ENCODE measurements at places on chromosomes 5 and 9.

GRCh38 chr5:170262061-170263045 is 29.6 kb downstream of the C5orf58 start:
- DNase-seq, result peak; percentile 41

GRCh38 chr5:59838989-59839388 is 54.5 kb downstream of the PDE4D start:
- no peak for DNase-seq

GRCh38 chr5:152542741-152543140 is 137.7 kb upstream of the NMUR2 start:
- DNase-seq, result no peak

GRCh38 chr5:153979028-153979783 is 59.5 kb downstream of the FAM114A2 start:
- DNase-seq, result no peak

DNA sequence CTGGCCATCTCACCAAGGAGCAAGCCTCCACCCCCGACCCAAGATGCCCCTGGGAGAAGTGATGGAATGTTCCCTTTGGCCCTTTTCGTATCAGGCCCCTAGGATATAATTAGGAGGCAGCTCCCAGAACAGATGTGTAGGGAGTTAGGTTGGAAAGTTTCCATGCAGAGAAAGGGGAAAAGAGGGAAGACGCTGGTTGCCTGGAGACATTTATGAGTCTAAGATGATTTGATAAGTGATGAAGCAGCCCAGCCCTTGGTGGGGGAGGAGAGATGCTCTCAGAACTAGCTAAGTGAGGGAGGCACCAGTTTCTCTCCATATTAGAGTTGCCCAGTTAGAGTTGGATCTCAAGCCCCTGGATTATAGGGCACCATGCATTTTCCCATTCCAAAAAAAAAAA is 137.5 kb downstream of the GNA14 start:
- no peak for DNase-seq

- no peak for DNase-seq
Observed at GRCh38 chr5:10789021-10789420, 28.0 kb upstream of the DAP start.

DNA sequence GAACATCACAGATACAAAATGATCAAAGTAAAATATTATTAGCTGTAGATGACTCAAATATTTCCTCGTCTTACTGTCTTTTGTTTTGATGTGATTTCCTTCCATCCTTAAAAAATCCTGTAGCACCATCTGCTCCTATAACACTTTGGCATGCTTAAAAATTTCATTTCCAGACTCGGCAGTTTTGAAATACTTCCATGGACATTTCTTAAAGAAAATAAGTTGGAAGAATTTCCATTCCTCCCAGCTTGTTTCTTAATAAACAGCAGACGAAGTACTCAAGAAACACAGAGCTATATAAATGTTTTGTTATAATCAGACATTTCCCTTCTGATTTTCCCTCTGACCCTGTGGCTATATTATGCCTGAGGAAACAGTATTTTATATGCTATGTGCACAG is 41.2 kb upstream of the SVEP1 start:
- DNase-seq, result no peak

DNA sequence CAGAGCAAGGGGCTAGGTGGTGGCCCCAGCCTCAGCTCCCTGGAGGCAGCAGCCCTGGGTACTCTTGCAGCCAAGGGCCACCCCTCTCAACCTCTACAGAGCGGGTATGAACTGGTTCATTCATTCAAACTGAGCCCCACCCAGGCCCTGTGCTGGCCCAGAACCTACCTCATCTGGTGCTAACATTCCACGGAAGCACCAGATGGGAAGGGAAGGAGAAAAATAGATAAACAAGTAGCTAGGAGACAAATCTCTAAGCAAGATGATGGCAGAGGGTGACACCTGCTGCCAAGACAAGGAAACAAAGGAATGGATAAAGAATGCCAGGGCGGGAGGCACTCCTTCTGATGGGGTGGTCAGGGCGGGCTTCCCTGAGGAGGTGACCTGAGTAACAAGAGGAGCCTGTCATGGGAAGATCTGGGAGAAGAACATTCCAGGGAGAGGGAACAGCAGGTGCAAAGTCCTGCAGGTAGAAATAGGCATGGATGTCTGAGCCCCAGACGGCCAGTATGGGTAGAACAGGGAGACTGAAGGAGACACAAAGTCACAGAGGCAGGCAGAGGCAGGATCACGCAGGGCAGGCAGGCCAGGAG is 6.1 kb downstream of the ST6GALNAC4 start:
- DNase-seq, result no peak

DNA sequence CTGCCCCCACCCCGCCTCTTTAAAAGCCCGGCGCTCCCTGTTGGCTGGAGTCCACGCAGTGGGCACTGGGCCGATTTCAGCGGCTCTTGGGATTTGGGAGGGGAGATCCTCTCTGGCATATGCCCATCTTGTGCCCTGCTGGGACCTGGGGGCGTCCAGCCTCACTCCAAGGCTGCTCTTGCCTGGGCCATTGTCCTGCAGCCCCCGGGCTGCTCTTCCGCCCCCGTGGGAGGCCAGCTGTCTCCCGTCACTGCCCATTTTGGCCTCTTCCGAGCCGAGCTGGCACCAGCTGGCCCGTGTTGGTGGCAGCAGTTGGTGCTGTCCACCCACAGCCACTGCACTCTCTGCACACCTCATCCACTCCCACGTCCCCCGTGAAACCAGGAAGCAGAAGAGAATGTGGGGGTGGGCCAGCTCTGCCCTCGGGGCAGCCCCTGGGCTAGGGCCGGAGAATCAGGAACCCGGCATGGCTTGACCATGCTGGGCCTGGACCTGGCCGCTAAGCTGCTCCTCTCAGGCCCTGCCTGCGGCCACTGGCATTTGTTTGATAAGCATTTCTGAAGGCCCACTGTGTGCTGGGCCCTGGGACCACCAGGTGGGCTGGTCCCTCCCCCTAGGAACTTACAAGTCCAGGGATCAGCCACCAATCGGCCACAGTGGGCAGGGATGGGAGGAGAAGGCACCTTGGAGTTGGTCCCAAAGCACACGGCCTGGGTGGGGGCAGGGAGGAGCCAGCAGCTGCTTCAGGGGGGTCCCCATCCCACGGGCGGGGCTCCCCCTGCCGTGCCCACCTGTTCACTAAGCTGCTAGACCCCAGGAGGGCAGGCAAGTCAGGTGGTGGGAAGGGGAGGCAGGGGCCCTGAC is 2.2 kb downstream of the C8G start:
- no peak for DNase-seq

DNA sequence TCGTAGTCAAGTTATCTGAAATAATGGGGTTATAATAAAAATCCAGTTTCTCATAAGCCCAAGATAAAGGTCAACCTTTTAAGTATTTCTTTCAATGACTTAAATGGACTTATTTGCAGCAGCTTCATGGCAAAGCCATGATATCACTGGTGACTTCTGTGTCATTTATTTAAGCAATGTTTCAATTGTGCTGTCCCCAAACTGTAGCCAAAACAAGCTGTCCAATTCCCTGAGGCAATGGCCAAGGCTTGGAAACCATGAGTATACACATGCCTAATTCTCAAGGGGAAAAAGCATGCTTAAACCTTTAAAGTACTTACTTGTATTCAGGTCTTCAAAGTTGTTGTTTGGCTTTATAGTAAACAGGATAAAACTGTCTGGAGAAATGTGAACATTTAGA is 376.4 kb upstream of the TNC start:
- no peak for DNase-seq

- no peak for DNase-seq
Observed at GRCh38 chr9:93662952-93663572, 86.7 kb downstream of the PHF2 start.

DNA sequence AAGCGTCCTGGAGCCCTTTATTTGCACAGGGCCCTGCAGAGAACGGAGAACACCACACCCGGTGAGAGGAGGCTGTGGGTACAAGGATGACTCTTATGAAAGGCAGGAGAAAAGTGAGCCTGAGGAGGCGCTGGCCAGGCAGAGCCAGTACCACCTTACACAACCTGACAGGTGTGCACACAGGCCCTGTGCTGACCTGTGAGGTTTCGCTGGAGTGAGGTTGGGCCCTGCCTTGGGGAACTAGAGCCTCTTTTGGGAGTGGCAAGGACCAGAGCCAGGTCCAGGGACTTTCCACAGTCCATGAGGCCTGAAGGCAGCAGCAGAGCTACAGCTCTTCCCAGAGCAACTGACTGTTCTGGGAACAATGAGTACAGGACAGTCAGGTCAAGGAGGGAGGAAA is 3.1 kb downstream of the SRD5A1 start:
- DNase-seq, result no peak

DNA sequence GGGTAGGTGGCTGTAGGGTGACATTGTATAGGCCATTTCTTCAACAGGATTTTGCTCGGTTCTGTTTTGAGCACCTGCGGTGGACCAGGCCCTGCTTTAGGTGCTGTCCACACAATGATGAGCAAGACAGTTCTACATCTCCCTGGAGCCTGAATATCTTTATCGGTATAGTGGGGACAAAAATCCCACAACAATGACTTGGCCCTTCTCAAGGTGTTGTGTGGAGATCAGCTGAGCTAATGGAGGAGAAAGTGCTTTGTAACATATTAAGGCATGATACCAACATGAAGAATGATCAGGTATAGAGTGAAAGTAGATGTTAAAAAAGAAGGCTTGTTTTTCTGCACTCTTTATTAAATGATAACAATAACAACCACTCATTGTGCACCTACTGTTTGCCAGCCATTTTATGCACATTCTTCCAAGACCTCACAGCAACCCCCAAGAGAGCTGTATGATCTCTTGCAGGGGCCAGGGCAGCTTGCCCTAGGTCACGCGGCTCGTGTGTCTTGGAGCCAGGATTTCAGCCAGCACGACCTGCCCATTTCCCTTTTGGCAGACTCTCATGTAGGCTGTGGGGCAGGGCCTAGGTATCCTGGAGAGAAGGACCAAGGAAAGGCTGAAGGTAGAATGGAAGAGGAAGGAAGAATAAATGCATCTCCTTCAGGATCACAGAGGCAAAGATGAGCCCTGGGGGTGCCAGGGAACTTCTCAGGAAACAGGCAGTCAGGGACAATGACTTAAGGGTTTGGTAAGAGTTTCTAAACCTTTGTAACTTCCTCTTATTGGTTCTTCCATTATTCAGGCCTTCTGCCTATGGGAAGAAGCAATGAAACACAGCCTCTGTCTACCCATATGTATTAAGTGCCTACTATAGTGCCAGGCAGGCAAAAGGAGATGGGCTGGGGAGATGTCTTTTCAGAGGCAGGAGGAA is 50.0 kb upstream of the PPARGC1B start:
- no peak for DNase-seq

GRCh38 chr9:74642376-74642775 is 145.2 kb downstream of the RORB start:
- no peak for DNase-seq

DNA sequence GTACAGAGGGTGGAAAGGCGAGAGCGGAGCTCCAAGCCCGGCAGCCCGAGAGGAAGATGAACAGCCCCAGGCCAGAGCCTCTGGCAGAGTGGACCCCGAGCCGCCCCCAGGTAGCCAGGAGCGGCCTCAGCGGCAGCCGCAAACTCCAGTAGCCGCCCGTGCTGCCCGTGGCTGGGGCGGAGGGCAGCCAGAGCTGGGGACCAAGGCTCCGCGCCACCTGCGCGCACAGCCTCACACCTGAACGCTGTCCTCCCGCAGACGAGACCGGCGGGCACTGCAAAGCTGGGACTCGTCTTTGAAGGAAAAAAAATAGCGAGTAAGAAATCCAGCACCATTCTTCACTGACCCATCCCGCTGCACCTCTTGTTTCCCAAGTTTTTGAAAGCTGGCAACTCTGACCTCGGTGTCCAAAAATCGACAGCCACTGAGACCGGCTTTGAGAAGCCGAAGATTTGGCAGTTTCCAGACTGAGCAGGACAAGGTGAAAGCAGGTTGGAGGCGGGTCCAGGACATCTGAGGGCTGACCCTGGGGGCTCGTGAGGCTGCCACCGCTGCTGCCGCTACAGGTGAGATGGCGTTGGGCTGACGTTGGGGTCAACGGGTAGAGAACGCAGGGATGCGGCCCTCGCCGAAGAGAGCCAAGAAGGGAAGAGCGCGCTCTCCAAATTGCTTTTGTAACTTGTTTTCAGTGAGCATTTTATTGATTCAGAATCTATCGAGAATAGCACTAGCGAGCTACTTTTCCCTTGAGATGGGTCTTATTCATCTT is at the start of gene PTGER4:
PTGER4 (plus strand) TSS at position 3 of the 769 bp plus-strand sequence. CDS start 1,079 bp downstream, outside the sequence.
- no peak for DNase-seq

- no peak for DNase-seq
Observed at GRCh38 chr5:157816682-157817386, 42.1 kb downstream of the CLINT1 start.

- DNase-seq, result no peak
Observed at GRCh38 chr9:128321879-128322403, 306 bp downstream of the TRUB2 start.

GRCh38 chr5:1142886-1143669 is 31.2 kb upstream of the SLC12A7 start:
- DNase-seq, result no peak

DNA sequence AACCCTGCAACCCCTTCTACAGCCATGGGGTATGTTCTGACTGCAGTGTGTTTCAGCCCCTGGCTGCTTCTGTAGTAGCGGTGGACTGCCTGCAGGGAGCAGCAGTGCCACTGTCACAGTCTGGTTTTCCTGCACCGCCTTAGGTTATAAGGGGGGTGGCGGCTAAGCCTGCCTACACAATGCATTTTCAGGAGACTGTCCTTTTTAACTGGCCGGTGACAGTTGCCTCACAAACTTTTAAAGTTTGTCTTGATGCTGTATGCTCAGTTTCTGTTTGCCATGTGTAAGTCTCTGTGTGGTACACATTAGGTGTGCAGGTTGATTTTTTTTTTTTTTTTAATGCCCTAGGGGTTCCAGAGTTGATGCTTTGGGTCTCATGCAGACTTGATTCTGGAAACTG is 53.0 kb downstream of the NUP214 start:
- DNase-seq, result peak; percentile 87

GRCh38 chr5:138068742-138069600 is 14.9 kb upstream of the WNT8A start:
- peak; percentile 89 for DNase-seq

DNA sequence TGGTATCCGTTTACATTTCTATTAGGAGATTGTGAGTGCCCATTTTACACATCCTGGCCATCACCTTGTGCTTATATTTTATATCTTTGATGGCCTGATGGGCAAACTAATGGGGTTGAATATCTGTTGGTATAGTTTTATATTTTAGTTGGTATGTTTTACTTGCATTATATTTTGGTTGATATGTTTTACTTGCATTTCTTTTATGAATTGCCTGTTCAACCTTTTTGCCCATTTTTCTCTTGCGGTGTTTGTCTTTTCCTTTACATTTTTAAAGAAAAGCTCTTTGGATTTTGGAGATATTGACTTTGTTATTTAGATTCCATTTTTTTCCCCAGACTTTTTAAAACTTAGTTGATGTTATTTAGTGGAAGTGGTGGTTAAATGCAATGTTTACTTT is 14.6 kb downstream of the ZNF618 start:
- no peak for DNase-seq

GRCh38 chr9:133750982-133751649 is 13.0 kb upstream of the SARDH start:
- no peak for DNase-seq

DNA sequence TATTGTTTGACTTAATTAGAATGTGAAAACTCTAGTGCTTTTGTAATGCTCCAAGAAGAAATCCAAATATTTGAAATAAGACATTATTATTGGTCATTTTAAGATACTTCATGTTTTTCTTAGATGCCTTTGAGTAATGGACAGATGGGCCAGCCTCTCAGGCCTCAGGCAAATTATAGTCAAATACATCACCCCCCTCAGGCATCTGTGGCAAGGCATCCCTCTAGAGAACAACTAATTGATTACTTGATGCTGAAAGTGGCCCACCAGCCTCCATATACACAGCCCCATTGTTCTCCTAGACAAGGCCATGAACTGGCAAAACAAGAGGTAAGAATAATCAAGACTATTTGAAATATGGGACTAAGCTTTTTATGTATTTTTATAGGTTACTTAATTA is 69.2 kb upstream of the SREK1 start:
- no peak for DNase-seq

- DNase-seq, result no peak
Observed at GRCh38 chr9:37909326-37909725, 5.4 kb upstream of the SLC25A51 start.

Data from H1 (cell line).